ENCODE measurements at places on chromosomes 2 and 18.

- DNase-seq, result no peak
These were observed 34.0 kb downstream of the UGP2 start for GRCh38 chr2:63875559-63876245.

- DNase-seq, result no peak
These were observed 120.2 kb upstream of the CTDP1 start for GRCh38 chr18:79559436-79559835.

GRCh38 chr2:33573657-33574056 lies 25.4 kb downstream of the FAM98A start:
- DNase-seq, result no peak

GRCh38 chr2:219573166-219573565 lies 1.1 kb downstream of the INHA start:
- DNase-seq, result no peak

DNA sequence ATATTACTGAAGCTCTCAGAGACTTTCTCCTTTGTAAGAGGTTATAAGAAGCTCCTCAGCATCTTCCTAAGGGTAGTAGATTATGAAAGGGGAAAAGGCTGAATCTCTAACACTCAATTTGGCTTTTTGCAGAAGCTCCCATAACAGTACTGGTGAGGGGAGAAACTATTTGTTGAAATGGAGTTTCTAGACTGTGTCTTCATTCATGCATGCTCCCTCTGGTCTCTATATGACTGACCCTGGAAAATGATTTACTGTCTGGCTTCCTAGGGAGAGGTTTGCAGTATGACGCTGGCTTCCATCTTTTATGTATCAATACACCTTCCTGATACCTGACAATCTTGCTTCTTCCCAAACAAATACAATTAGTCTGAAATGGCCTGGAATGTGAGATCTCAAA lies 63.9 kb downstream of the LDAH start:
- DNase-seq, result no peak

- no peak for DNase-seq
These were observed 9.2 kb downstream of the ALLC start for GRCh38 chr2:3667151-3667631.

GRCh38 chr2:190947711-190948251 lies 66.2 kb downstream of the STAT1 start:
- DNase-seq, result no peak

DNA sequence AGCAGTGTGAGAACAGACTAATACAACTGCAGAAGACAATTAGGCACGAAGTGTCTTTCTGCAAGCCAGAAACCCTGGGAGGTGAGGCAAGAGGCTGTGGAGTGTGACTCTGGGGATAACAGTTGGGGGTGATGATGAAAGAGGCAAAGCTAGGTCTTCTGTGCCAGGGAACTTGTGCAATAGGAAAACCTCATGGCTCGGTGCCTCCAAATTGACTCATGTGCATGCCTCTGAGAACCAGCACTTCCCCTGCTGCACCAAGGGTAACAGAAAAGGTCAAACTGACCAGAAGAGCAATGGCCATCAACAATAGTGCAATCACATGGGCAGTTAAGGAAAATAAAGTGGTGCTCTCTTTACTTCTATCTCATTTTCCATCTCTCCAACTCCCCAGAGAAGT lies 136.4 kb downstream of the SCG2 start:
- DNase-seq, result no peak

DNA sequence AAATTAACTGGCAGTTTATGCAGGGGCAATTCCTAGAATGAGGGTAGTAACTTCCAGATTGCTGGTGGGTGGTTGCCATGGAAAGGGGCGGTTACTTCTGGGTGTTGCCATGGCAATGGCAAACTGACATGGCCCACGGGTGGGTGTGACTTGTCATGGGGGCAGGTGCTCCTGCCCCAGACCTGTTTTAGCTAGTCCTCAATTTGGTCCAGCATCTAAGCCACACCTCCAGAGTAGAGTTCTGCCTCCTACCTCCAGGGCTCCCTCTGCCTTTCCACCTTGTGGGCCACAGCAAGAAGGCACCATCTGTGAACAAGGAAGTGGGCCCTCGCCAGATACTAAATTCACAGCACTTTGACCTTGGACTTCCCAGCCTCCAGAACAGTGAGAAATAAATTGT lies 148.7 kb downstream of the TFCP2L1 start:
- no peak for DNase-seq

GRCh38 chr2:221422516-221423209 lies 149.4 kb downstream of the EPHA4 start:
- no peak for DNase-seq

- DNase-seq, result no peak
These were observed 928.8 kb downstream of the CNTNAP5 start for GRCh38 chr2:124953921-124954320.

- no peak for DNase-seq
These were observed 22.1 kb downstream of the MTX2 start for GRCh38 chr2:176291335-176291734.

DNA sequence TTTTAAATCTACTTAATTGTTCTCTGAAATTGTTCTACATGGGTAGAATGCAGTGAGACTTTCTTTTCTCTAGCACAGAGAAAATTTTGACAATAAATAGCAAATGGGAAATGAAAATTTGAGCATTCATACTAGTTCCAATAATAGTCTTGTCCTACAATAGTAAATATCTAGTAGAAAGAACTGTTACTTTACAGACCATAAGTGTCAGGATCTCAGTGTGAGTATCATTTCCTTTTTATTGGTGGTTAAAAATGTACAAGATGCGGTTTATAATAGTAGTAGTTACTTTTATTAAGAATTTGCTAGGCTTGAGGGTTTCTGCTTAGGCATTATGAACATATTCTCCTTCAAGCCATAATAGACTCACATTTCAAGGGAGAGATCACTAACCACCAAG lies 43.2 kb downstream of the KCNE4 start:
- no peak for DNase-seq

DNA sequence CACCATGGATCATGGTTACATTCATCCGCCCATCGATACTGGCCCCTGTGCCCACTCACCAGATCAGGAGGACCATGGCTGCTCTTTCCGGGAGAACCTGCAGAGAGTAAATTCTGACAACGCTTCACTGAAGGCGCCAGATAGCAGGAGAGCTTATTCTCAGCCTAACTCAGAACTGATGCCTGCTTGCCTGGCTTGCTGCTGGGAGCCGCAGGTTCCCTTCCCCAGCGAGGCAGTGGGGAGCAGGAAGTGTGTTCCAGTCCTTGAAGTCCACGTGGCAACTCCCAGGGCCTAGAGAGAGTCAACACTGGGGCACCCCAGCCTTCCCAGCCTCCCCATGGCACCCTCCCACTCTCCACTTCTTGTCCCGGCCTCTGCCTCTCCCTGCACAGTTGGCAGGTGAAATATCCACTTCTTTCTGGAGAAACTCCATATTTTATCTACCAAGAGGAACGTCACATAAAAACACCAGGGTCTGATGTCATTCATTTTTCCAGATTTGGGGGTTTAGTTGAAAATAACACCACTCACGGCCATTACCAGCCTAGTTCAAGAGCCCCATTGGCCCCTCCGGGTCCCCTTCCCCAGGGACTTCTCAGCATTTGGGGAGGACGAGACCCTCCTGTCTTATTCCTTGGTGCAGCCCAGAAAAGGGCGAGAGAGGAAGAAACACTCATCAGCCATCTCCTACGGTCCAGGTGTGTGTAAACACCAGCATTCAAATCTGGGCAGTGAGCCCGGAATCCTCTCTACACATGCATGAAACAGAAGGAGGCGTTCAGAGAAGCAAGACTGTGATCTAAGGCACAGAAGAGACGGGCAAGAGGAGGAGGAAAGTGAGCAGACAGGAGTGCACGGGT lies 3.5 kb upstream of the TUBB6 start:
- no peak for DNase-seq

- no peak for DNase-seq
These were observed 90.1 kb downstream of the ABI2 start for GRCh38 chr2:203418271-203418670.

All from Panc1 (cell line).